ENCODE measurements at places on chromosomes 3 and 15. TPM values are rescaled to one million over a fixed set of nuclear protein-coding genes. Genes with fewer than 3 reads are reported as not detected.

DNA sequence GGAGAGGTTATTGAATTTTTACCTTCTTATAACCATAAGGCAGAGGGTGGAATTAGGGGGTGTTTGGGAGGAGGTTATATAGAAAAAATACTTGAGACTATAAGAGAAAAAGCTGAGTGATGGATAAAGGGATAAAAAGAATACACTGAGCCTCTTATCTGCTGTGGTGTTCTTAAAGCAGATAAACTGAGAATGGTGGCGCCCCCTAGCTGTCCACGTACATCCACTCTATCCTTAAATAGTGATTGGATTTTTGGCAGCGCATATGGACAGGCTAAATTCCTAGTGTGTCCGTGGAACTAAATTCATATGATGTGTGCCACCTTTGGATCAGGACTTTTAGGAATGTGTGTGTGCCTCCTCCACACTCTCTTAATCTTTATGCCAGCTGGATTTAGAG, 121.1 kb downstream of the OXSM start:
- H3K27me3 ChIP-seq: no peaks in the 10 kb centered on the region
- no peak overlapping the region for H3K27ac ChIP-seq
- H3K4me1 ChIP-seq: no peaks in the 10 kb centered on the region
- no peaks in the 10 kb centered on the region for H3K36me3 ChIP-seq
- no peak overlapping the region for H3K4me3 ChIP-seq
- DNase-seq: no peak

DNA sequence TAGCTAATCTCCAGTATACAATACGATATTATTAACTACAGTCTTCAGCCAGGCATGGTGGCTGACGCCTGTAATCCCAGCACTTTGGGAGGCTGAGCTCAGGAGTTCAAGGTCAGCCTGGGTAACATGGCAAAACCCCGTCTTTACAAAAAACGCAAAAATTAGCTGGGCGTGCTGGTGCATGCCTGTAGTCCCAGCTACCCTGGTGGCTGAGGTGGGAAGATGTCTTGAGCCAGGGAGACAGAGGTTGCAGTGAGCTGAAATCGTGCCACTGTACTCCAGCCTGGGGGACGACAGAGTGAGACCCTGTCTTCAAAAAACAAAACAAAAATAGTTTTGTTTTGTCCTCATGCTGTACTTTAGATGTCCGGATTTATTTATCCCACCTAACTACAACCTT, 29.2 kb upstream of the SV2B start:
- no peak overlapping the region for H3K27ac ChIP-seq
- no peaks in the 10 kb centered on the region for H3K4me1 ChIP-seq
- no peaks in the 10 kb centered on the region for H3K36me3 ChIP-seq
- H3K27me3 ChIP-seq: peaks cover 20% of the 10 kb centered on the region

GRCh38 chr3:159144891-159145290, 343.0 kb downstream of the MFSD1 start:
- H3K27me3 ChIP-seq: no peaks in the 10 kb centered on the region
- DNase-seq: no peak
- no peaks in the 10 kb centered on the region for H3K4me1 ChIP-seq
- no peak overlapping the region for H3K27ac ChIP-seq

GRCh38 chr15:98152156-98152555, 191.7 kb downstream of the ARRDC4 start:
- H3K4me1 ChIP-seq: peaks cover 7% of the 10 kb centered on the region
- H3K27ac ChIP-seq: no peak overlapping the region
- H3K4me3 ChIP-seq: no peak overlapping the region
- H3K36me3 ChIP-seq: no peaks in the 10 kb centered on the region

Gene NEK11
- total RNA-seq: 6.3 TPM

Gene DOCK3
- total RNA-seq: 0.29 TPM

DNA sequence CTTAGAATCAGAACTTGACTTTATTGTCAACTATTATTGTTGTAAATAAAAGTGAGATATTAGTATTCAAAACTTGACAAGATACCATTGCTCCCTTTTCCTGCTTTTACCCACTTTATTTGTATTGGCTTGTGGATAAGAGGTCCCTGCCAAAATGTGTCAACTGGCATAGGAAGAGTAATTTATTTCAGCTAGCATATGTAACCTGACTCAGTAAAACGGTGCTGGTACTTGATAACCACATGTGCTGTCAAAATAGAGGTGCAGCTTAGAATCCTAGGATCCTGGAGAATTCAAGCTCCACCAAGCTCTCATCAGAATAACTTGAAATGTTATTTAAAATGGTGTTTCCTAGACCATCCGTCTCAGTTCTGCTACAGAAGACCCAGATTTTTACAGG, 90.2 kb upstream of the TGFBR2 start:
- H3K27me3 ChIP-seq: no peaks in the 10 kb centered on the region
- H3K36me3 ChIP-seq: no peaks in the 10 kb centered on the region
- no peak overlapping the region for H3K27ac ChIP-seq
- DNase-seq: no peak
- H3K4me3 ChIP-seq: no peak overlapping the region

DNA sequence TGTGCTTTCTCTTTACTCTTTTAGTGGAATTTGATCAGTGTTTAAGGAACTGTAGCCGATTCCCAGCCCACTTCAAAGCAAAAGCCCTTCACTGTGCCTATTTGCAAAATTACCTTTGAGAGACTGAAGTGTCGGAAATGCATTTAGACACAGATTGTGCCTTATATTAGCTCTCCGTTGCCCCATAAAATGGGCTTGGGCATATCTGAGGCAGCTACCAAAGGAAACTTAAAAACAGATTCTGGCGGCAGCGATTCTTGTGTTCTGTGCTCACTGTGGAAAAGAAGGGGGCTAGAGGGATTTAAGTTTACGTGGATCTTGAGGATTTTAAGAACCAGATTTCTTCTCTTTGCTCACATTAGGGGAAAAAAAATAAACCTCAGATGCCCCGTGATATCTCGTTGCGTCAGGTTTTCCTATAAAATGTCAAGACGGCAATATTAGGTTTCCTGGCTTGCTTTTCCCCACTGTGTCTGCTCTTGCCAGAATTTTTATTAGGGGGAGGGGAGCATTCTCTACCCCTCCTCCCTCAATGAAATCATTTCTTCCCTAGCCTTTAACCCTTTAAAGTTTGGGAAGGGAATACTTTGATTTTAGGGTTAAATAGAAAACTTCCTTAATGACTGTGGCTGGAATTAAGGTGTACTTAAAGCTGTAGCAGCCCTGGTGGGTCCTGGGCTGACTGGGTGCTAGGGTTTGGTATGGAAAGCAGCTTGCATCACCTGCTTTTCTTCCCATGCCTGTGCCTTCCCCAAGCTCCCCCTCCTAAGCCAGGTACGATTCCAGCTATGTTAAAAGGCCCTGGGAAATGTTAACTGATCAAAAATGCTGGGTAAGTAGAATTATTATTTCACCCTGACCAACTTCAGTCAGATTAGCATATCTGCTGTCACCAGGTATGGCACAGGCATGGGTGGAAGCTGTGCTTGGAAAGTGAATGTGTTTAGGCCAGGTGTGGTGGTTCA, 73.8 kb downstream of the SMAD3 start:
- H3K4me1 ChIP-seq: peaks cover 79% of the 10 kb centered on the region
- peak overlapping the region; percentile 24 for H3K27ac ChIP-seq
- peaks cover 4% of the 10 kb centered on the region for H3K36me3 ChIP-seq
- no peaks in the 10 kb centered on the region for H3K27me3 ChIP-seq

Gene SLC9C1
- not detected for total RNA-seq

Gene PRRT3
- 0.58 TPM for total RNA-seq

Gene POU1F1
- not detected for total RNA-seq

Gene ALDH1A3
- 1.9 TPM for total RNA-seq

DNA sequence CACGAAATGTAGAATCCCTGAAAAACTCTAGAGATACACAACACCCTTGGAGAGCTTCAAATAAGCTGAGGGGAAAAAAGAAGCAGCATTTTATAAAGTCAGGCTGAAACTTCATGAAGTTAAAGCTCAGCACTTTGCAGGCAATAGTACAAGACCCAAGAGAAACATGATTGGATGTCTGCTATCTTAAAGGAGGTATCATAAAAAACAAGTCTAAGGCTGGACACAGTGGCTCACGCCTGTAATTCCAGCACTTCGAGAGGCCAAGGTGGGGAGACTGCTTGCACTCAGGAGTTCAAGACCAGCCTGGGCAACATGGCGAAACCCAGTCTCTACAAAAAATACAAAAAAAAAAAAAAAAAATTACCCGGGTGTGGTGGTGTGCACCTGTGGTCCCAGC, 42.9 kb downstream of the NPTN start:
- no peak overlapping the region for H3K4me3 ChIP-seq
- DNase-seq: no peak

GRCh38 chr3:4972652-4973643, 6.3 kb upstream of the BHLHE40 start:
- H3K4me1 ChIP-seq: peaks cover 19% of the 10 kb centered on the region
- DNase-seq: no peak
- H3K4me3 ChIP-seq: no peak overlapping the region
- H3K36me3 ChIP-seq: no peaks in the 10 kb centered on the region

Gene IQCF5
- not detected for total RNA-seq

DNA sequence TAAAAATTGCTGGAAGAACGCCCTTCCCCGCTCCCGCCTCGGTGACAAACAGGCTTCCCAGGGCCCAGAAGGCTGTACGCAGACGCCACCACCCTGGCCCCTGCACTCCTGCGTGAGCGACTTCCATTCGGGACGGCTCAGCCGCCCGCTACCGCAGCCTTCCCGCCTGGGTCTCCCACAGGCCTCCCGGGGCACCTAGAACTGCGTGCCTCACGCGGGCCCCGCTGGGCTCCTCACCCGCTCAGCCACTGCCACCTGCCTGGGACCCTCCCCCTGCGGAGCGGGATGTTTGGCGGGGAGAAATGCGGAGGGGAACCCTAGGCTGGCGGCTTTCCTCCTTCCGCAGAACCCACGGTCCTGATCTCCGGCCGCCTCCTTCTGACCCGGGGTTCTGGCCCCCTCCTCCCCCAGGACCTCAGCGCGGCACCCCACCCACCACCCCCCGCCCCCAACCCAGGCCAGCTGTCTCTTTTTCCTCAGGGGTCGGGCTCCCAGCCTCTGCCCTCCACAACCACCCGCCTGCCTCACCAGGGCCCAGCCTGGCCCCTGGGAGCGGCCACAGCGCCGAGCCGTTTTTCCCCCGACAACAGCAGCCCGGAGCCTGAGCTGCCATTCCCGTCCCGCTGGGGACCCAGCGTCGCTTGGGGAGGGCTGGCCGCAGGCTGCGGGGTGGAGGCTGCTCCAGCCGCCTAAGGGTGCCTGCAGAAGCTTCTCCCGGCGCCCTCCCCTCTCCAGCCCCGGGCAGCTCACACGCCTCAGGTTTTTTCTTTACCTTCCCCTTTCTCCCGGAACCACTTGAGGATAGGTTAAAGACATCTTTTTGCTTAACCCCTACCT, 27.6 kb upstream of the RAB7A start:
- H3K4me1 ChIP-seq: no peaks in the 10 kb centered on the region
- no peak overlapping the region for H3K27ac ChIP-seq
- no peak for DNase-seq
- no peak overlapping the region for H3K4me3 ChIP-seq
- no peaks in the 10 kb centered on the region for H3K27me3 ChIP-seq

DNA sequence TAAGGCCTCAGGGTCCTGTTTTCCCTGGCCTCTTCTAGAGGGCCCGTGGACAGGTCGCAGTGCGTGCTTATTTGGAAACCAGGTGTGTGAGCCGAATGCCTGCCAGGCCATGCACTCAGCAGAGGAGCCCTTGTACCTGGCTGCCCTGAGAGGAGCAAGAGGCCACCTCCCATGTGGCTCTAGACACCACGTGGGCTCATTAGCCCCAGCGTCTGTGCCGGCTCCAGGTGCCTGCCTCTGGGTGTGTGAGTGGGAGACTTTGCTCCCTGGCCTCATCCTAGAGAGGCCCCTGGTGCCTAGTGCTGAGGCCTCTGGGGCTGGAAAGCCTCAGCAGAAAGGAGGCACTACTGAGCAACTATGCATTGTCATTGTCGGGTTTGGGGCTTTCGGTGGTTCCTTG, 50.4 kb downstream of the KLF13 start:
- H3K4me3 ChIP-seq: no peak overlapping the region
- peaks cover 11% of the 10 kb centered on the region for H3K4me1 ChIP-seq
- no peaks in the 10 kb centered on the region for H3K27me3 ChIP-seq
- no peak overlapping the region for H3K27ac ChIP-seq
- no peak for DNase-seq

DNA sequence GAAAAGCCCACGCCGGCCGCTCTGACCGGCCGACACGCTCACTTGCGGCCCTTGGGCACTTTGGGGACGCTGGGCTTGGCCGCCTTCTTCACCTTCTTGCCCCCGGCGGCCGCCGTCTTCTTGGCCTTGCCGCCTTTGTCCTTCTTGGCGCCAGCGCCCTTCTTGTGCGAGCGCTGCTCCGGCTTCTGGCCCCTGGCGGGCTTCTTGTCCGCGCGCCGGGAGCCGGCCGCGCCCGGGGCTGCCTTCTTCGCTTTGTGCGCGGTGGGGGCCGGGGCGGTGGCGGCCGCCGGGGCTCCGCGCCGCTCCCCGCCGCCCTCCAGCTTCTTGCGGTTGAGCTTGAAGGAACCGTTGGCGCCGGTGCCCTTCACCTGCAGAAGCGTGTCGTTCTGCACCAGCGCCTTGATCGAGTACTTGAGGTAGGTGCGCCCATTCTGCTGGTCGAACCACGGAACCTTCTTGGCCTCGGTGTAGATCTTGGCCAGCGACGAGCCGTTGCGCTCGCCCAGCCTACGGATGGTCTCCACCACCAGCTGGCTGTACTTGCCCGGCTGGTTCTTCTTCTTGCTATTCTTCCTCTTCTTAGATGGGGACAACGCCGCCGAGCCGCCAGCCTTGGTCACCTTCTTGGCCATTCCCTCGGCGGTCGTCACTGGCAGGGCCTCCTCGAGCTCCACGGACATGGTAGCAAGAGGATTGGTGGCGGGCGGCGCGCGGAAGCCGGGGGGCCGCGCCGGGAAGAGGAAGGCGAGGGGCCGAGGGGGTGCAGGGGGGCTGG, 36.7 kb downstream of the HMCES start:
- H3K4me3 ChIP-seq: peak overlapping the region; percentile 60
- peak; percentile 46 for DNase-seq
- 0 out of 2 replicates have a peak, but pooled peaks cover 3% of the 10 kb centered on the region for H3K27me3 ChIP-seq
- peaks cover 18% of the 10 kb centered on the region for H3K36me3 ChIP-seq
- peaks cover 20% of the 10 kb centered on the region for H3K4me1 ChIP-seq

DNA sequence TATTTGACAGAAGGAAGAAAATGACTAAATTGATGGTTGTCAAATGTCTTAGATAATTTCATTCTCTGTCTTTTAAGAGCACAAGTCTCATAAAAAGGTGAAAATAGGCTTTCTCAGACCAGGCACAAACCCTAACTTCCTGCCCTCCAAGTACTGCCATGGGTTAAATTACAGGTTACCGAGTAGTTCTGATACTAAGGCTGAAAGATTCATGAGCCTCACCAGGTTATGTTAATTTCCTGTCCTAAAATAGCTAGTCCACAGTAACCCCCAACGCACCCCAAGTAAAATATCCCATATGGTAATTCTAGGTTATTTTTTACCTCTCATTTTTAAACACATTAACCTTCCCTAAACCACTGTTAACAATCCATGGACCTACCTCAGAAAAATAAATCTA, 42.0 kb downstream of the GSK3B start:
- no peak for DNase-seq
- H3K36me3 ChIP-seq: peaks cover 16% of the 10 kb centered on the region
- no peak overlapping the region for H3K4me3 ChIP-seq
- no peak overlapping the region for H3K27ac ChIP-seq
- no peaks in the 10 kb centered on the region for H3K27me3 ChIP-seq
- peaks cover 7% of the 10 kb centered on the region for H3K4me1 ChIP-seq

Gene STRIT1
- not detected for total RNA-seq

GRCh38 chr3:121735047-121735696, 14.4 kb downstream of the GOLGB1 start:
- no peaks in the 10 kb centered on the region for H3K27me3 ChIP-seq
- H3K4me3 ChIP-seq: no peak overlapping the region
- H3K27ac ChIP-seq: no peak overlapping the region
- DNase-seq: no peak
- H3K36me3 ChIP-seq: no peaks in the 10 kb centered on the region

GRCh38 chr3:6439226-6439625, 421.7 kb upstream of the GRM7 start:
- no peak overlapping the region for H3K27ac ChIP-seq
- no peak for DNase-seq
- H3K36me3 ChIP-seq: no peaks in the 10 kb centered on the region
- no peaks in the 10 kb centered on the region for H3K4me1 ChIP-seq

Gene CCR1
- total RNA-seq: 0.87 TPM

Measured in SJSA1 (cell line).